ENCODE measurements at places on chromosomes 16 and 17. TPM values are rescaled to one million over a fixed set of nuclear protein-coding genes. Genes with fewer than 3 reads are reported as not detected.

DNA sequence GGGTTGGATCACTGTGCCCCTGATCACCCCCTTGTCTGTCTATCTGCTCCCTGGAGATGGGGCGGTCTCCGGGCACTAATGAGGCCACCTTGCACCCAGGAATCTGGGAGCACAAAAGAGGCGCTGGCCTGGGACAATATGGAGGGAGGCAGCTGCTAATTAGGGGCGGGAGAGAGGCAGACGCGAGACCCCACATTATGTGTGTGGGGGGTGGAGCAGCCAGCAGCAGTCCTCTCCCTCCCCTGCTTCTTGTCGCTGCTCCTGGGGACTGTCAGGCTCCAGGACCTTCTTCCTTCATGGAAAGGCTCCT is 324 bp upstream of the HCRT start:
- no peaks in the 10 kb centered on the region for H3K36me3 ChIP-seq
- DNase-seq = no peak
- peaks cover 37% of the 10 kb centered on the region for H3K27me3 ChIP-seq

DNA sequence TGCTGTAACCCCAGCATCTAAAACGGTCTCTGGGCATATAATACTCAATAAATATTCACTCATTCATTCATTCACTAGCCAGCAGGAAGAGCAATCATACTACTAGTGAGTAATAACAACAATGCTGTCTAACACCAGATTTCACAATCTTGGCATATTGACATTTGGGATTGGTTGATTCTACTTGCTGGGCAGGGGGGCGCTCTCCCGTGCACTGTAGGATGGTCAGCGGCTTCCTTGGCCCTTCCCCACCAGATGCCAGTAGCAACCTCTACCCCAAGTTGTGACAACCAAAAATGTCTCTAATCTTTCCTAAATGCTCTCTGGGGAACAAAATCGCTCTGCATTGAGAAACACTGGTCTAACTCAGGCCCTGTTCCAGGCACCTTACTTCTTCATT is 20.7 kb downstream of the WFDC1 start:
- H3K4me1 ChIP-seq = no peaks in the 10 kb centered on the region
- no peaks in the 10 kb centered on the region for H3K36me3 ChIP-seq
- H3K4me3 ChIP-seq = no peak overlapping the region
- no peak for DNase-seq
- H3K27me3 ChIP-seq = peaks cover 7% of the 10 kb centered on the region

DNA sequence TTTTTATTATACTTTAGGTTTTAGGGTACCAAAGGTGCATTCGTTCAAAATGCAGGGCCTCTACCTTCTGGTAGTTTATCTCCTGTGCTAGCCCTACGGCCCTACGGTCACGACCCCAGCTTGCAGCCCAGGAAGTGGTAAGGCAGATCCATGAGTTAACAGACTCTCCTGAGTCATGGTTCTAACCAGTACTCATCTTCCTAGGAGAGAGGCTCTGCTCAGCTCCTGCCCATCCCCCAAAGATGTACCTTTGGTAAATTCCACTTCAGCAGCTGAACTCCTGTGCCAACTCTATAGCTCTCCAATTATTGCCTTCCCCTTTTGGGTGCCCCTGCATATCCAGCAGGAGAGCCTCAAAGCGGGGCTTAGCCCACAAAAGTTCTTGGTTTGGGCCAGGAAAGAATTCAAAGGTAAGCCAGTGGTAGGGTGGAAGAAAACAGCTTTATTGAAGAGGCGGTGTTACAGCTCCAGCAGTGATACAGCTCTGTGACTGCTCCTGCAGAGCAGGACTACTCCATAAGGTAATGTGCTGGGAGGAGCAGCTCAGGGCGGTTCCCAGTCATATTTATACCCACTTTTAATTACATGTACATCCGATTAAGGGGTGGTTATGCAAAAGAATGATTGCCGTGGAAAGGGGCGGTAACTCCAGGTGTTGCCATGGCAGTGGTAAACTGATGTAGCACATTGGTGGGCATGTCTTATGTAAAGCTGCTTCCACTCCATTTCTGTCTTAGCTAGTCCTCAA is 241.4 kb downstream of the PMP22 start:
- H3K27ac ChIP-seq = no peak overlapping the region
- H3K4me1 ChIP-seq = no peaks in the 10 kb centered on the region
- no peak overlapping the region for H3K4me3 ChIP-seq
- H3K27me3 ChIP-seq = peaks cover 4% of the 10 kb centered on the region
- no peaks in the 10 kb centered on the region for H3K36me3 ChIP-seq

Gene RAMP2
- 62.3 TPM for polyA plus RNA-seq

GRCh38 chr16:23575834-23576233 is 18.3 kb downstream of the UBFD1 start:
- no peaks in the 10 kb centered on the region for H3K4me1 ChIP-seq
- H3K4me3 ChIP-seq = no peak overlapping the region
- DNase-seq = no peak
- no peak overlapping the region for H3K27ac ChIP-seq
- no peaks in the 10 kb centered on the region for H3K27me3 ChIP-seq

Gene WNT9B
- polyA plus RNA-seq = 2.4 TPM

Gene APOBR
- 0.26 TPM for polyA plus RNA-seq

DNA sequence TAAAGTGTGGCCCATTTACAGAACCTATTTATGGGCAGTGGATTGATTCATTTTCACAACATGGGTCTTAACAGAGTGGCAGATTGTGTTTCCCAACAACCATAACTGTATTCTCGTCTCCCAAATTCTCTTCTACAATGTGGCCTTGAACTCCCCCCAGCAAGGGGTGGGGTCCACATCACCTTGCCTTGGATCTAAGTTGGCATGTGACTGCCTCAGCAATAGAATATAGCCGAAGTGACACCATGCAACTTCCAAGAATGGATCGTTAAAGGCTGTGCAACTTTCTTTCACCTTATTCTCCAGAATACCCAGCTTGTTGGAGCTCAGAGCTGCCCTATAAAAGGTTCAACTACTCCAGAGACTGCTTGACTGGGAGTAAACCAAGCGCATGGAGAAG is 72.0 kb upstream of the CDH5 start:
- peaks cover 12% of the 10 kb centered on the region for H3K27me3 ChIP-seq
- H3K36me3 ChIP-seq = no peaks in the 10 kb centered on the region
- H3K4me1 ChIP-seq = no peaks in the 10 kb centered on the region
- no peak for DNase-seq
- no peak overlapping the region for H3K27ac ChIP-seq

DNA sequence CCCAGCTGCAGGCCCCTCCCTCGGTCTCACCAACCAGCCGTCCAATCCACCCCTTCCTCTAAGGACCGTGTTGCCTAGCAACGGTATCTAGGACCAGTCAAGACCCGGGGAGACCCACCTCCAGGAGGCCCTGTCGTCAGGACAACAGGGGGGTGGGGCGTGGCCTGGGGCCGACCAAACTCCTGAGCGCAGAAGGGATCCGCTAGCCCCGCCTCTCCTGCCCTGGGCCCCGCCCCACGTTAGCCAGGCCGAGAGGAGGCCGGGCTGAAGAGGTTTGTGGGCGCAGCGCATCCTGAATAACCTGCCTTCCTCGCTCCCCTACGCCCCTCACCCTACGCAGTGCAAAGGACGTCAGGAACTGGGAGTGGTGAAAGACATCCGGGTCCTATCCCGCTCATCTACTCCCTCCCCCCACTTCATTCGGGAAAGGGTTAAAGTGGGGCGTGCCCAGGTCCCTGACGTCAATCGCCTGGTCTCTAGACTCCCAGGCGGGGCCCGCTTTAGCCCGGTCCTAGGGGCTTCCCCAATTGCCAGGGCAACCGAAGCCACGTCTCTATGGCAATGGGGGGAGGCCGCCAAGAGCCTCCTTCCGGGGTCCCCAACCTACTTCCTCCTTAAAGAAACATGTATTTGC is 14.7 kb downstream of the DLG4 start:
- DNase-seq = peak; percentile 91
- H3K27me3 ChIP-seq = no peaks in the 10 kb centered on the region
- no peaks in the 10 kb centered on the region for H3K4me1 ChIP-seq
- H3K27ac ChIP-seq = peak overlapping the region; percentile 64

Gene ZFPM1
- polyA plus RNA-seq = 8.3 TPM

DNA sequence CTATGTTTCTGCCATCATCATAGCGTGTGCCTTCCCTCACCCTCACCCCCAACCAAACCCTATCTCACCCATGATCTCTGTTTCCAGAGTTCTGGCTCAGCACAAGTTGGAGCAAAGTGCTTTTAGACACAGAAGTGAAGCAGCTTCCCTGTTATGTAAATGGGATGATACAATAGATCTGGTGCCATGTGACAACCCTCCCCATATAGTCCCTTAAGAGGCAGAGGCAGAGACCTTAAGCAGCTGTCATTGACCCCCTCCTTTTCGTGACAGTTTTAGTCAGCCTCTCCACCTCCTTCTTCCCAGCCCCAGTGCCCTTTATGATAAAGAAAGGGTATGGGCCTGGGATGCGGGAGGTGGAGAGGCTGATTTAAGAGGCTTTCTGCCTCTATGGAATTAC is 40.3 kb upstream of the MED13 start:
- H3K27me3 ChIP-seq = no peaks in the 10 kb centered on the region
- no peak overlapping the region for H3K4me3 ChIP-seq
- no peak for DNase-seq
- no peaks in the 10 kb centered on the region for H3K36me3 ChIP-seq
- H3K27ac ChIP-seq = no peak overlapping the region

- no peak overlapping the region for H3K4me3 ChIP-seq
- peaks cover 22% of the 10 kb centered on the region for H3K4me1 ChIP-seq
- peaks cover 9% of the 10 kb centered on the region for H3K27me3 ChIP-seq
- H3K36me3 ChIP-seq = no peaks in the 10 kb centered on the region
- DNase-seq = peak; percentile 58
These were observed 2.0 kb downstream of the TRIM47 start for GRCh38 chr17:75876190-75876937.

Gene PITPNC1
- 9.3 TPM for polyA plus RNA-seq

- no peaks in the 10 kb centered on the region for H3K36me3 ChIP-seq
- H3K27ac ChIP-seq = no peak overlapping the region
- DNase-seq = no peak
- no peaks in the 10 kb centered on the region for H3K27me3 ChIP-seq
These were observed 293.4 kb downstream of the SHISA9 start for GRCh38 chr16:13194766-13195165.

GRCh38 chr16:1701216-1701878 is 4.6 kb upstream of the MAPK8IP3 start:
- H3K27me3 ChIP-seq = no peaks in the 10 kb centered on the region
- DNase-seq = no peak
- no peaks in the 10 kb centered on the region for H3K4me1 ChIP-seq
- no peaks in the 10 kb centered on the region for H3K36me3 ChIP-seq
- no peak overlapping the region for H3K4me3 ChIP-seq

Gene GGNBP2
- 52.2 TPM for polyA plus RNA-seq

Gene PLK1
- 13.6 TPM for polyA plus RNA-seq

Gene FAM83G
- polyA plus RNA-seq = 14.7 TPM

Data from hepatocyte (in vitro differentiated cells).